ENCODE measurements at places on chromosomes 2 and 18. TPM values are rescaled to one million over a fixed set of nuclear protein-coding genes. Genes with fewer than 3 reads are reported as not detected.
A peak's percentile ranks its signal among the peaks of the same experiment; 100 is the strongest.

INO80B gene
- total RNA-seq, result 11.3 TPM

PKP4 gene
- 65.8 TPM for total RNA-seq

EGR4 gene
- 0.04 TPM for total RNA-seq

CNNM3 gene
- total RNA-seq, result 19.3 TPM

NAT8 gene
- total RNA-seq, result not detected

RANBP2 gene
- total RNA-seq, result 54.2 TPM

CEBPZOS gene
- 56.7 TPM for total RNA-seq

DCDC2C gene
- total RNA-seq, result not detected

GRCh38 chr18:9629709-9630108 lies 15.3 kb upstream of the PPP4R1 start:
- DNase-seq, result no peak

- DNase-seq, result no peak
These were observed 222.5 kb upstream of the COPS8 start for GRCh38 chr2:236862961-236863728.

DNA sequence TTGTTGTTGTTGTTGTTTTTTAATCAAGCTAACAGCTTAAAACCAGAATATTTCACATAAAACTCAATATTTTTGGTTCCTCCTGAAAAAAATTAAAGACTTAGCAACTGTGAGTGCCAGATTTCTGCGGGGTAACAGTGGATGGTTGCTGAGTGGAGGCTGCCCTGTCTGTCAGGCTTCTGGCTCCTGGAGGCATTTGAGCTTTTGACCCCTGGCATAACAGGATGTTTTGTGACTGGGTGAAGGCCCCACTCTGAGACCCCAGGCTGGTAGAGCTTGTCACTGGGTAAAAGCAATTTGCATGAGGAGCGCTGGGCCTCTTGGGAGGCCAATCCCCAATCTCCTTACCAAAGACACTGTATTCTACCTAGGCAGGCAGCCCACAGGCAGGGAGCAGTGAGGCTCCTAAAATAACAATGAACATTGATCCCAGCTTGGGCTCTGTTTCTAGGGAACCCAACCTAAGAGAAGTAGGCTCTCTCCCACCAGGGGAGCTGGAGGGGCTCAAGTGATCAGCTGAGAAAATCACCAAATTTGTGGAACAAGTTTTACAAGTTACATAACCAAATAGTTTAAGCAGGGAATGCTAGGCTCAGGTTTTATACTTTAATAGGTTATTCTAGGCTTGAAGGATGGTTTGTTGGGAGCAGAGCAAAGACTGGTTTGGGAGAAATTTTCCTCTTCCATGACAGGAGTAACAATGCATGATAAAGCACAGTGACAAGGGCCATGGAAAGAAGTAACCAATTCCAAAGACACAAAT lies 5.9 kb upstream of the SPRED2 start:
- peak; percentile 62 for DNase-seq

GRCh38 chr2:98454500-98455235 lies 10.0 kb downstream of the INPP4A start:
- peak; percentile 51 for DNase-seq

DNA sequence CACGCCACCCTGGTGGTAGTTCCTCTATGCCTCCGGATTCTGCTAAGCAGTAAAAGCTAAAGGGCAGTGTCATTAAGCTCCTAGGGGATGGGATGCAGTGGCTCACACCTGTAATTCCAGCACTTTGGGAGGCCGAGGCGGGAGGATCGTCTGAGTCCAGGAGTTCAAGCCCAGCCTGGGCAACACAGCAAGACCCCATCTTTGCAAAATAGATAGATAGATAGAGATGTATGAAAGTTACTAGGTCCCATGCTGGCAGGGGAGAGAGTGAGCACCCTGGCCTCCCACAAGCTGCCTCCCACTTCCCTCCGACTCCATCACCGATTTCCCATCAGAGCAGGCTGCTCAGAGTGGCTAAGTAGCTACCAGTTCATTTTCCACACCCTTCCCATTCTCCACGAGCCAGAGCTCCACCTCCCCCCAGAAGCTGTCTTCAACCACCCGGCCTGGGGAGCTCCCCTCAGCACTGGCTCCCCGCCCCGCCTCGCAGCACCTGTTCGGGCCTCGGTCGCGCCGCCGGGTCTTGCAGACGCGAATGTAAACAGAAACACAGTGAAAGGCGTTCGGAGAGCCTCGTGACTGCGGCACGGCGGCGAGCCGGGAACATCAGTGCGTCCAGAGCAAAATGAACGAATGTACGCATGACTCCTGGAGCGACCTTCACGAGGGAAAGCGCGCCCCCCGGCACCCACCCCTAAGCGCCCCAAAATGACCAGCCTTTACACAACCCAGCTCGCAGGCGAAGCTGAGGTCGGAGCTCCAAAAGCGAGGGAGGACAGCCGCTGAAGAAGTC lies 598 bp upstream of the CEP68 start:
- DNase-seq, result no peak

- DNase-seq, result peak; percentile 94
These were observed 1.5 kb upstream of the EPHA4 start for GRCh38 chr2:221573430-221574230.

DNA sequence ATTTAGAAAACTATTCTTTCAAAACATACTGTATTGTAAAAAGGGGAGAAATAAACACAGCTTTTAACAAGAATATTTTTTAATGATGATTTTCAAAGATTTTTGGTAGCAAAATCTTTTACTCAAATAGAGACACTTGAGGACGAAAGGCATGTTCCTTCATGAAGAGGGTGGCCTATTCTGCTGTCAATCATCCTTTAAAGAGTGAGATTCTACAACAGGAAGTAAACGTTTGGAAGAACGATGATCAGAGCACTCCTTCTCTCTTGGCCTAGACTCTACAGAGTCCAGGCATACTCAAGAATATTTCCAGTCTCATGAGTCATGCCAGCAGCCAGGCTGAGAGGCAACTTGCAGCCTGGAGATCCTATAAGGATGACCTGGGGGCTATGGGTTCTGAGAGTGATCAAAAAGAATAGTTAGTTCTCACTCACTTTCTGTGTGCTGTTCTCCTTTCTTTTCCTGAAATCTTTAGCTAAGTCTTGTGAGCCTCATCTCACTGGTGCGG lies 62.4 kb upstream of the TCF4 start:
- DNase-seq, result no peak

Data from H7 (cell line).